ENCODE measurements at places on chromosomes 6 and 20.

- no peak for DNase-seq
Observed at GRCh38 chr6:169844946-169845345, 93.5 kb downstream of the ERMARD start.

- no peak for DNase-seq
Observed at GRCh38 chr20:23445596-23446217, 6.2 kb downstream of the CSTL1 start.

DNA sequence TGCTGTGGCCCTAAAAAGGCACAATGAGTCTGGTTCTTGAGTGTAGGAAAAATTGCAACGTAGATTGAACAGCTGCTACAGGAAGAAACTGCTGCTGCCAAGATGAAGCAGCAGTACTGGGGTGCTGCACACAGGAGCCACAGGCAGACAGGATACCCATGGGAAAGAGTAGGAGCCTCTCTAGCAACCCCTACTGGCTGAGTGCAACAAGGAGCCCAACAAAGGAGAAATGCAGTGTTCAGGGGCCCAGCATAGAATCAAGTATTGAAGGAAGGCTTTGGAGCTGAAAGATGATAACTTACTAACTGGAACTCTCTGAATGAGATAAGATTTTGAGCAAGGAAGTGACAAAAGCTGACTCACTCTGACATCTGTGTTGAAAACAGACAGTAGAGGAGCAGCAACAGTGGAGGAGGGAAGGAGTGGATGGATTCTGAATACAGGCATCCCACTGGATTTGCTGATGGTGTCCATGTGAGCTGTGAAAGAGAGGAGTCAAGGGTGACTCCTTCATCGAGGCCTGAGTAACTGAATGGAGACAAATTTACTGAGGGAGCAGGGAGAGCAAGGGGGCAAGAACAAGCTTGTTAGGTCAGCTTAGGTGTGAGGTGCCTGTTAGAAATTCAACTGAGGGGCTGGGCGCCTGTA lies 534.7 kb upstream of the JARID2 start:
- no peak for DNase-seq

DNA sequence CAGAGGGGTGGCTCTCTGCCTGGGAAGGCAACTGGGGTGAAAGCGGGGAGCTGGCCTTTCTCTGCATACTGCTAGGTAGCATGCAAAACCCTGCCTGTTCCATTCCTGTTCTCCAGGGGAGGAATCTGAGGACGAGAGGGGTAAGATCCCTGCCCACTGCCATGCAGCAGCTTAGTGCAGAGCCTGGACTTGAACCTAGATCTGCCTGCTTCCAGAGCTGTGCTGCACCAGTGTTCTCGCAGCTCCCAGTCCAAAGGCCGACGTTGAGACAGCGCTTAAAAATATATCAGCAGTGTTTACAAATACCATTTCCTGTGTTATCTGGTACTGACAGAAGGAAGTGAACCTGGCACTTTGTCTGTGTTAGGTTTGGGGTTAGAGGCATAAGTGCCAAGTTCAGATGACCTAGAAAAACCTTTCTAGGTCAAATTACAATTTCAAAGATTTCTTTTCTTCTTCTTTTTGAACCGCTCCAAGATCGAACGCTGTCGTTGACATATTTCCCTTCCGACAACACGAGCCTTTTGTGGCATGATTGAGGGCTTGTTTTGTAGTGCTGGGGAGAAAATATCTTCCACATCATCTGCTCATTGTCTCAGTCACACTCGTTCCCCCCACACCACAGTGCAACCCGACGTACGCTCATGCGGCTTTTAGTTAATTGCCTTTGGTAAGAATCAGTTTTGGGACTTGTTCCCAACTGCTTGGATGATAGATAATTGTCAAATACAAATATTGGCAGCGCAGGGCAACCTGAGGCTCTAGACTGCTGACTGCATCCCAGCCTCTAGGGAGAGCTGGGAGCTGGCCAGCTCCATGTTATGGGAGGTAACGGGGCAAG lies 44.6 kb downstream of the TOX2 start:
- no peak for DNase-seq

DNA sequence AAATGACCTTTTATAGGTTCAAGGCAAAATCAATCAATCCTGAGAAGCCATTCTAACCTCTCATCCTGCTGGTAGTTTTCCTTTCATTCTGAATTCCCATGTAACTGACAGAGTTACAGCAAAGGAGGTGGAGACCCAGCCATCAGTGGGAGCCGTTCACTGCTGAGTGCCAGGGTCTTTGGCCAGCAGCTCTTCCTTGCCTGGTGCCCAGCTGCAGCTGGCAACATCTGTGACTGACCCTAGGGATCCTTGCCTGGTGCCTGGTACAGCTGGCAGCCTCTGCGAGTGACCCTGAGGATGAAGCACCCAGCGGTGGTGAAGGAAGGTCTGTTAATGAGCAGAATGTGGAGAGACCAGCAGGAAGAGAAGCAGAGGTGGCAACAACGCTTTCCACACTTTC lies 314.6 kb downstream of the THBS2 start:
- no peak for DNase-seq

GRCh38 chr6:148761527-148762011 lies 14.7 kb downstream of the UST start:
- DNase-seq, result no peak

GRCh38 chr6:113936093-113936934 lies 34.6 kb downstream of the HDAC2 start:
- peak; percentile 6 for DNase-seq

- DNase-seq, result no peak
Observed at GRCh38 chr6:166318649-166319600, 10.7 kb upstream of the PRR18 start.

Data from NCI-H2107 (cell line).